ENCODE measurements at places on chromosomes 2 and 18.

- no peak for DNase-seq
Observed at GRCh38 chr2:16671760-16672159, 6.1 kb upstream of the CYRIA start.

DNA sequence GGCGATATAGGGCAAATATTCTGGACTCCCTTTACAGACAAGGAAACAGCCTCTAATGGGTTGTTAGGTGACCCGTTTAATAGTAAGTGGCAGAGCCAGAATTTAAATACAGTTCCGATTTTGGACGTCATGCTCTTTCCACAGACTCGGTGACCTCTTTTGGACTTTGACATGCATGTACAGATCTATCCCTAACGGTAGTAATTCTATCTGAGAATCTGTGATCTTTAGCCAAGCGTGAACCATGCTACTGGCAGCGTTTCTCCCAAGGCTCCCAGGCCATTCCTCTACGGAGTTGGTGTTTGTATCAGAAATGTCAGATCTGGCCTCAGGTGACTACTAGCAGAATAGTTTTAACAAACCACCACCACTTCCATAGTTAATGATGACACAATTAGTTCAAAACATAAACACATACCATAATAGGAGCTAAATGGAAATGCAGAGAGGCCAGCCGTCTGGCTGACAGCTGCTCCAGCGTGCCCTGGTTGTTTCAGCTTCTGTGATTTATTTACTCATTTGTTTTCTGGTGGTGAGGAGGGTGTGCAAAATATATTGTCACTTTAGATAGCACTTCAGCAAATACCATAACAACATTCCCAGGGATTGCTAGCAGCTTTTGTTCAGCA, 304.6 kb upstream of the LYPD1 start:
- DNase-seq = peak; percentile 13

DNA sequence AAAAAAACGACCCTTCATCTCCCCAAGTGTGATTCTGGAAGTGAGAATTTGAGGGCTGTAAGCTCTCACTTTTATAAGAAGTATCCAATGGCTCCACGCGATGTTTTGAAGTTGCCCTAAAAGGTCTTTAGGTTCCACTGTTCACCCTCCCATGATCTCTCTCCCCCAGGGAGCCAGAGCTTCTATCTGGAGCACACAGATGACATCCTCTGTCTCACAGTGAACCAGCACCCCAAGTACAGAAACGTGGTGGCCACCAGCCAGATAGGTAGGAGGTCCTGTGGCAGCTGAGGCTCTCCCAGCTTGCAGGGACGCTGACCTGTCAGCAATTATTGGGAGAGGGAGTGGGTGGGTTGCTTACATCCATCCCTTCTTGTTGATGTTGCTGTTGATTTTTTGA, 97.8 kb downstream of the RTN4 start:
- DNase-seq = no peak

DNA sequence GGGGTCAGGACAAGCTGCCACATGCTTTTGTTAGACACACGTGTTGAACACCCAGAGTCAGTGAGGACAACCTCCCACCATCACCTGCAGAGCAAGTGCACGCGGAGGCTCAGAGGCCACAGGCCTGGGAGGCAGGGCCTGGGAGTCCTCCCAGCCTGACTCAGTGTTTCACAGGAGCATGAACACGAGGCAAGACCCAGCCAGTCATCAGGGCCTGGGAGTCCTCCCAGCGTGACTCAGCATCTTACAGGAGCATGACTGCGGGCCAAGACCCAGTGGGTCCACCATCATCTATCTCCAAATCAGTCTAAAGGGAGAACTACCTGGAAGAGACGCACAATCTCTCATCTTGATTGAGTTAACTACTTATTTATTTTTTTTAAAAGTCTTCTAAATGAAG, 112.6 kb upstream of the PXDN start:
- DNase-seq = no peak

- DNase-seq = no peak
Observed at GRCh38 chr18:425106-425745, 75.3 kb downstream of the COLEC12 start.

GRCh38 chr2:31067259-31067658, 71.0 kb downstream of the GALNT14 start:
- DNase-seq = no peak

GRCh38 chr2:57760381-57760801, 286.2 kb upstream of the VRK2 start:
- DNase-seq = no peak

DNA sequence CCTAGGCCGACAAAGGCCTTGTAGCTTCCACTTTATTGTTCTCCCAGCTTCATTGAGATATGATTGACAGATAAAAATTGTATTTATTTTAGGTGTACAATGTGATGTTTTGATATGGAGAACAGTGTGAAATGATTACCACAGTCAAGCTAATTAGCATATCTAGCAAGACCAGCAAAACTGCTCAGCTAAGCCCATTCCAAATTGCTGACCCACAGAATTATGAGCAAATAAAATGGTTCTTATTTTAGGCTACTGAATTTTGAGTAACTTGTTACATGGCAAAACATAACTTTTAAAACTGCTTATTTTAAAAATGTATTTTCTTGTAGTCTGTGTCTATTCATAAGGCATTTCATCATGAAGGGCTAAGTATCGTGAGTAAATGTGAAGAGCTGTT, 8.6 kb upstream of the SELENOI start:
- DNase-seq = no peak

DNA sequence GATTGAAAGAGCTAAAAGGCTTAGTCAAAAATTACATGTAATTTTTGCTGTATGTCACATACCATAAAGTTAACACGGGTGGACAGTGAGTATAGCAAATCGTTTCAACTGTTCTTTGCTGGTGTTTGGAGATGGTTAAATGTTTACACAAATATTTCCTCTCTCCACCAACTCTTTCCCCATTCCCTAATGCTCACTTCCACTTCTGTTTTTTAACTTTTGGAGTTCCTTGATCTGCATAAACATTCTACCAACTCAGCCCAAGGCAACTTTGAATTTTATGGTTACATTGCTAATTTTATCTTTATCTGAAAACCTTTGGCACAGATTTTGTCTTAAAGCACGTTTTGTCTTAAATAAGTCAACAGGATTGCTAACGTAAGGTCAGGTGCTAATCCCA, 1.9 kb upstream of the SPOPL start:
- DNase-seq = no peak

DNA sequence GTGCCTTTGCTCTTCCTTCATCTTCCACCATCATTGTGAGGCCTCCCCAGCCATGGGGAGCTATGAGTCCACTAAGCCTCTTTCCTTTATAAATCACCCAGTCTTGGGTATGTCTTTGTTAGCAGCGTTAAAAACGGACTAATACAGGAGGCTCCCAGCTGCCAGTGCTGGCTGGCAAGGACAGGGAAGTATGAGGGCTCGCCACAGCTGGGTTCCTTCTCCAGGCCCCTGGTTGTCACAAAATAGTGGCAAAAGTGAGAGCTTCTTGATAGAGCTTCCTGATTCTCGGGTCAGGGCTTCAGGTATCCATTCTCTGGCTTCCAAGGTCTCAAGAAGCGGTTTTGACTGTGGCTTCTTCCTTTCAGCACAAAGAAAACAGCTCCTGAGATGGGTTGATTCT, 85.0 kb downstream of the ZNF516 start:
- DNase-seq = no peak

- peak; percentile 91 for DNase-seq
Observed at GRCh38 chr2:159290289-159290907, 3.9 kb upstream of the WDSUB1 start.

- no peak for DNase-seq
Observed at GRCh38 chr2:242013771-242014170, 144.2 kb downstream of the RTP5 start.

DNA sequence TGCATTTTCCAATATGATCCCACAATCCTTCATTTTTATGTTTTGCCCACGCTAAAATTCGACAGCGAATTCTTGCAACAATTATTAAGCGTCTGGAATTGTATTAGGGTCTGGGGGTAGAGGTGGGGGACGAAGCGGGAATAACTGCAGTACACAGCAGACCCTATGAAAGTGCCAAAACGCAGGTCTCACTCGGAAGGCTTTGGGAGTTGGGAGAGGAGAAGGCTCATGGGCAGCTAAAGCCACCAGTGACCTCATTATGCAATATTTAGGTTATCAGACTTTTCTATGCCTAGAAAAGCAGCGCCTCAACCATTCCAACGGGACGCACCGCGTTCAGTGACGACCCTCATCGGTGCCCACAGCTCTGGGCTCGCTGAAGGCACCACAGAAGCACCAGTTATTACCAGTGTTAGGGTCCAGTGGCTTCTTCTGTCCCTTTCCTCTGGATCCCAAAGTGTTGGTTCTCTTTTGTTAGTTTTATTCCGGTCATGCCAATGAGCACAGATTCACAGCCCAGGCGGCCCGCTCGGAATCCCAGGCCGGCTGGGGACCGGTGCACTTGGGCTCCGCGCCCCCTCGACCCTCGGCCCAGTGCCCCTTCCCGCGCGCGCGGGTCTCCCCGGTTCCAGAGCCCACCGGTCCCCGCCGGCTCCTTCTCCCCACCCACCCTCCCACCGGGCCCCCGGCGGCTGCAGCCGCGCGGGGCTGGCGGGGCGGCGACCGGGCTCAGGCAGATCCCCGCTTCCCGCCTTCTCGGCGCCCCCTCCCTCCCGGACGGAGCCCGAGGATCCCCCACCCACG, 737 bp upstream of the MAPK4 start:
- DNase-seq = no peak

DNA sequence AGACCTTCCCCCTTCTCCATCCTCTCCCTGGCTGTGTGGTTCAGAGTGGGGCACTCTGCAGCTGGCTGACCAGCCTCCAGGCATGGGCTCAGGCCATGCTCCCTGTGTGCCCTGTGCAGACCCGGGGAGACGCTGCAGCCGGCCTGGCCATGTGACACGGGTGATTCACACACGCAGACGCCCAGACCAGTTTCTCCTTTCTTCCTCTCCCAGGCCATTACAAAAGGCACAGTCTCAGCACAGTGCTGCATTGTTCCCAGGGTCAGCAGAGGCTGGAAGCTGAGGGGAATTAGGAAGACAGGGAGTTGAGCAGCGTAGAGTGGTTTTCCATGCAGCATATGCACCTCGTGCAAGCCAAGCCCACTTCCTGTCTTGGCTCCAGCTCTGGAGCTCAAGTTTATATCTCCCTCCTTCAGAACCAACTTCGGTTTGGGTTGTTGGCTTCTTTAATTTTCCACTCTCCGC, 288.5 kb downstream of the TNS1 start:
- DNase-seq = no peak

DNA sequence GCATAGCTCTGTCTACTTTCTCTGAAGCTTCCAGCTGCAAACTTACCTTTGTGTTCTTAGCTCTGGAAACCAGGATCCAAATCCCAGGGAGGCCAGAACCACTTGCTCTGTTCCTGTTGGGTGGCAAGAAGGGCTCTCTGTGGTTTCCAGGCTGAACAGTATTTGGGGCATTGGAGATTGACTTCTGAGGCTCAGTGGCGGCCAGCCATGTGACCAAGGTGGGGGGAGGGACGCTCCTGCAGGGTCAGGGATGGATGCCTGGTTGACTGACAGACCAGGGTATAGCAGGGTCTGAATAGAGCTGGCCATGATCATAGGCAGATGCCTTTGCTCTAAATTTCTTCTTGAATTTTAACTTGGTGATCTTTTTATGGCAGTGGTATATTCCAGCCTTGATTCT, 15.1 kb downstream of the SLC4A5 start:
- no peak for DNase-seq

DNA sequence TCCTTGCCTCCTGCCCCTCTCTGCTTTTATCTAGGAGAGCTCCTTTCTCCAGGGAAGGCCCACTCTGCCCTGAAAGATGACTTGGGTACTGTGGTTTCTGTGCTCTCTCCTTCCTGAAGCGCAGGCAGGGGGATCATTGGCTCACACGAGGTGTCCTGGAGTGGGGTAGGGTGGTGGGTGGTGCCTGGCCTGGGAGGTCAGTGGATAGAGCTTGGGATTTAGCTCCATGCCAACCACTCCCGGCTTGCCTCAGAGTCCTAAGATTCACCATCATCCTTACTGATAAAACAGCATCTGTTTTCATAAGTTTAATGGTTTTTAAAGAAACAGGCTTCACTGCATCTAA, 63.1 kb downstream of the CIB4 start:
- DNase-seq = no peak

- no peak for DNase-seq
Observed at GRCh38 chr2:195434346-195434745, 222.7 kb upstream of the SLC39A10 start.

DNA sequence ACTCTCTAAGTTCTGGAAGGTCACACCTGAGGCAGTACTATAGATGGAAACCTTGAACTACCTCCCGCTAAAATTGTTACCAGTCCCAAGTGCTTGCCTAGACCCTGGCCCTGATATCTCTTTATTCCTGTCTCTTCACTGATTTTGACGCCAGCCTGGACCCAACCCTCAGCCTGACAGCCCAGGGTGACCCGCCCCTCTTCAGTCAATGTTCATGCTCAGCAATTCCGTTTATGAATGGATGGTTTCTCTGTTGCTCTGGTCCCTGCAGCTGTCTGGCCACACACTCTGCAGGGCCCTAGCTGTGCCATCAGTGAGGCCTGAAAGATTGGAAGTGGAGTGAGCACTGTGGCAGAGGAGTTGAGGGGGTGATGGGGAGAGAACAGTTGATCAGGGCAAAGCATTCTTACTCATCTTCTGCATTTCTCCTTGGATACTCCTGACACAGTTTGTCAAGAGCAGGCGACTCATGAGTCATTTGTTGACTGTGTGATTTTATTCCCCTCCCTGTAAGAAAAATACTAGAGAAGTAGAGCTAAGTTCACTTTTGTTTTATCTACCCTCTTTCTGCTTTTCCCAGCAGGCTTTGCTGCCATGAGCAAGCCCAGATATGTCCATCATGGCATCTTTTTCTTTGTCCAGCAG, 46.0 kb downstream of the NPAS2 start:
- peak; percentile 13 for DNase-seq
